Vein endothelial cell (primary cell): ENCODE measurements at places on chromosomes 2 and 18. TPM values are rescaled to one million over a fixed set of nuclear protein-coding genes. Genes with fewer than 3 reads are reported as not detected.

Gene ASAP2
- 68.0 and 72.8 TPM in 2 replicates for total RNA-seq

Gene IL36B
- not detected in 2 replicates for total RNA-seq

Gene GDF7
- total RNA-seq, result 2.5 and 11.8 TPM in 2 replicates

Gene TUBA4A
- total RNA-seq, result 24.8 and 25.0 TPM in 2 replicates

Gene ARL5A
- 87.6 and 109 TPM in 2 replicates for total RNA-seq

Gene TMEM185B
- 44.7 and 45.7 TPM in 2 replicates for total RNA-seq

Gene REG3G
- not detected in 2 replicates for total RNA-seq

Gene UGT1A4
- not detected in 2 replicates for total RNA-seq

Gene OTOS
- total RNA-seq, result not detected in 2 replicates

Gene GPAT2
- 12.8 and 18.3 TPM in 2 replicates for total RNA-seq

Gene SERPINB13
- total RNA-seq, result not detected in 2 replicates

Gene TANC1
- 89.2 and 98.1 TPM in 2 replicates for total RNA-seq
